Cerebellum (tissue), 4 donors: ENCODE measurements at places on chromosomes 4 and X. TPM values are rescaled to one million over a fixed set of nuclear protein-coding genes. Genes with fewer than 3 reads are reported as not detected.
A peak's percentile ranks its signal among the peaks of the same experiment; 100 is the strongest.

DNA sequence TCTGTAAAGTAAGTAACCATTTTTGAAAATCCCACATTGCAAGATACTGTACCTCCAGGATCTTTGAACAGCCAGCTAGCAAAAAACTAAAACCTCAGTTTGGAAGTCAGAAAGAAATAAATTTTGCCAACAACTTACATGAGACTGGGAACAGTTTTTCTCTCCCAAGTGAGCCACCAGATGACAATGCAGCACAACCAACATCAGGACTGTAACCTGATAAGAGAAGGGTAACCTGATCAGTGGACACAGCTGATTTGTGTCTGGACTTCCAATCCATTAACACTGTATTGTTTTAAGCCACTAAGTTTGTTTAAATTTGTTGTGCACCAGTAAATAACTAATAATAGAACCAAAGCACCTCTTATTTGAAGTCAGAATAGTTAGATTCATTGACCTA, 923.3 kb downstream of the FAT4 start:
- no peak for DNase-seq

DNA sequence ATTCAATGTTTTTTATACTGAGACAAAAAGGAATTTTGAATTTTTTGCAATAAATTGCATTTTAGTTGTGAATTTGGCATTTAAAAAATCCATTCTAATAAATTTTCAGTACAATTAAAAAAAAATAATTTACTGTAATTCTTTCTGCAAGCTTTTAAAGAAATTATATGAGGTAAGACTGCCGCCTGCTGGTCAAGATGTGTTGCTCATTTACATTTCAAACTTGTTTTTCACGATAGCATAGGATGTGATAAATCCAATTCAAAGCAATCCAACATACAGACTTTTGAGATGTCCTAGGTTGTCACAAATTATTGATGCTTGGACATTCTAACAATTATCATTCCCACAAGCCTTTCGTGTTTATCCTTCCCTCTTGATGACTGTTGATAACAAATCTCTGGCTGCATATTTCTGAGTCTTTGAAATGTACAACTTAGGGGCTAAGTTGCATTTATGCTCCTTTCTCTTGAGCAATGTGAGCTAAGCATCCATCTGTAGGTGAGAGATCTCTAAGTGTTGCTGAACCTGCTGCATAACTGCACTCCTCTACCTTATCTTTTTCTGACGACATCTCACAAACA, 21.7 kb upstream of the MFAP3L start:
- DNase-seq, result peak; percentile 44

DNA sequence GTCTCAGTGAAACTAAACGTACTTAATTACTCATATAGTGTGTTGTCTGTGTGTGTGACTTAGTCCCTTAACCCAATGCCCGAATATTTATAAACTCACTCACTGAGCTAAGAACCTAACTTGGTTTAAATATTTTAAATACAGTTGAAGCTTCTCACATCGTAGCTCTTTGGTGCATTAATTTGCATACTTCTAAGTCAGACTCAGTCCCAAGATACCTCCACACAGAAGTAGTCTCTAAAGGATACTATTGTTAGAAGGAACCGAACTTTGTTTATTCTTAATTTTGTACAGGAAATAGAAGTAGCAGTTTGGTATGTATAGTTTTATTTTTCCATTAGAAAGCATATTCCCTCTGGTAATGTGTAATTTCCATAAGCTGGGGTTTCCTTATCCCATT, 54.0 kb upstream of the NKAP start:
- no peak for DNase-seq

DNA sequence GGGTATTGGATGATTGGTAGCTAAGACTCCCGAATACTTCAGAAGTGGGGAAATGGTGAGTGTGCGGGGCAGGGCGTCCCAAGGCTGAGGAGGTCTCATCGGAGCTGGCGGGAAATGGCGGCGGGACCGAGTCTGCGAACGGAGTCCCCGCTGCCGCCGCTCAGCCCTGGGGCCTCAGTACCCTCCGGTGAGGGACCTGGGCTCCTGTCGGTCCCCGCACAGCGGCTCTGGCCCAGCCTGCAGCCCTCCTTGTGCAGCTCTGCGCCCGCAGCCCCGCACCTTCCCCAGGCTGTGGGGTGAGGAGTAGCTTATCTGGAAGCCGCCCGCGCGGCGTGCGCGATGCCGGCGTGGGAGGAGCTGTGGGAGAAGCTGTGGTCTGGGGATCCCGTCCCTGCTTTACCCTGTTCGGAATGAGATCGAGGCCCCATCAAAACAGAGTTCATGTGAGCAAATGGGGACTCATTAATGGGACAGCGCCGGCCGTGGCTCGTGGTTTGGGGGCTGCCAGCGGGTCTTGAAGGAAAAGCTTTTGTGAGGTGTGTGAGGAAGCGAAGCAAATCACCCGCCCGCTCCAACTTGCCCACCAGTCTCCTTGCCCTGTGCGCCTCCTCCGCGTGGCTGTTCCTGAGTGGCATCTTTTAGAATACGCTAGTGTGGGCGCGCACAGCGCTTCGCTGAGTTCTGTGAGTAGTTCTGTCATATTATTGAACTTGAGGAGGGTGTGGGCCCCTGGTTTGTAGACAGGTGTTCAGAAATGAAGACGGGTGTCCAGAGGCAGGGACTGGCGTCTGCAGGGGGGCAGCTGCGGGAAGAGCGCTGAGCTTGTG, 531 bp downstream of the ZNF141 start:
- peak; percentile 22 for DNase-seq

GRCh38 chr4:38860788-38861424, 4.3 kb upstream of the TLR6 start:
- DNase-seq, result no peak

- DNase-seq, result peak; percentile 19
These were observed 118.3 kb downstream of the DNAAF6 start for GRCh38 chrX:107324493-107325310.

DNA sequence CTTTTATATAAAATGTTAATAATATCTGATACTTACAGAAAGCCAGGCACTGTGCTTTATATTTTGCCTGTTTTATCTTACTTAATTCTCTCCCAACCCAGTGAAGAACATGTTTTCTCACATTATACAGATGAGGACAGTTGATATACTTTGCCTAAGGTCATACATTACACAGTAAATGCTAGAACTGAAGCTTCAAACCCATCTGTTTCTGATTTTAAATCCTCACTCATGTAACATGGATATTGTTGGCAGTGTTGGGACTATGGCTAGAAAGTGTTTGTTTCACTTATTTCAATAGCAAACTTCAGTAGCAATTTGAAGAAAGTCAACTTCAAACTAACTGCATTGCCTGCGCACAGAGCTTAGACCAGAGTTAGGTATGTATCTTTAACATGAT, 57.4 kb downstream of the RAPGEF2 start:
- DNase-seq, result no peak

GRCh38 chrX:154434394-154435168, 2.4 kb upstream of the GDI1 start:
- DNase-seq, result no peak

DNA sequence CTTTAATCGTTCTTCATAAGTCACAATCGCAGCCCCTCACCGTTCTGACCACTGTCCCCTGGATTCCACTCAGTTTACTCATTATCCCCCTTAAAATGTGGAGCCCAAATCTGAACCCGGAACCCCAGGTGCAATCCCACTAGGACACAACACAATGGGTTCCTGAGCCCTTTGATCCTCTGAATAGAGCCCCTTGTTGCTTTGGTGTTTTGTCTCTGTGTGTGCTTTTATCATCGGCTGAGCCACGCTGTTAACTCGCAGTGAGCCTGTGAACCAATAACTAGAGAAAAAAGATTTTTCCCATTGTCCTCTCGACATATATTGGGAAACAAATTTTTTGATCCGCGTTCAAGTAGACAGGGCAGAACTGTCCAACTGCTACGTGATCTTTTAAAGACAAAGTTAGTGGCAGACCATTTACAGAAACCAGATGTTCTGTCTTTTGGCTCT, 617 bp upstream of the PDHA1 start:
- DNase-seq, result peak; percentile 3

GRCh38 chrX:138127314-138127713, 561.4 kb downstream of the ZIC3 start:
- no peak for DNase-seq

GRCh38 chrX:115650916-115651315, 89.9 kb downstream of the PLS3 start:
- peak; percentile 0 for DNase-seq

DNA sequence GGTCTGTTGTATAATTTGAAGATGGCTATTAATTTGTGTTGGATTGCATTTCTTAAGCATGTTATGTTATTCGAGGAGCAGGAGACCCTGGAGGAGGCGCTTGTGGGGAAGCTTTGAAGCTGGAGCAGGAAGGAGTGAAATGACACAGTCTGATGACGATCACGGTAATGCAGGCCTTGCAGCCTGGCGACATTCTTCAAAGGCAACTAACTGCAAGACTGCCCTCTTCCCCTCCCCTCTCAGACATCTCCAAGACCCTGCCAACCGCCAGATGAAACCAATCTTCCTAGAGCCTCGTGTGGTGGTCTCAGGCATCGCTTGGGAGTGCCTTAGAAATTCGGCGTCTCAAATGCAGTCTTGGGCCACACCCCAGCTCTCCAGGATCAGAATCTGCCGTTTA, 16.1 kb downstream of the CLCN4 start:
- no peak for DNase-seq

- no peak for DNase-seq
These were observed 8.0 kb upstream of the HNRNPD start for GRCh38 chr4:82381661-82382296.

The NPY1R gene
- total RNA-seq, result 8.2 TPM

The DGAT2L6 gene
- total RNA-seq, result not detected

The ZFP92 gene
- total RNA-seq, result 1.5 TPM

The C4orf50 gene
- 9.4 TPM for total RNA-seq
